Stimulated activated CD4-positive, alpha-beta T cell treated with anti-CD3 and anti-CD28 coated beads, Interleukin-1b, Interleukin-23, amount 100 ng/mL, for 1 hour (primary cell): ENCODE measurements at places on chromosomes 16 and 17.

DNA sequence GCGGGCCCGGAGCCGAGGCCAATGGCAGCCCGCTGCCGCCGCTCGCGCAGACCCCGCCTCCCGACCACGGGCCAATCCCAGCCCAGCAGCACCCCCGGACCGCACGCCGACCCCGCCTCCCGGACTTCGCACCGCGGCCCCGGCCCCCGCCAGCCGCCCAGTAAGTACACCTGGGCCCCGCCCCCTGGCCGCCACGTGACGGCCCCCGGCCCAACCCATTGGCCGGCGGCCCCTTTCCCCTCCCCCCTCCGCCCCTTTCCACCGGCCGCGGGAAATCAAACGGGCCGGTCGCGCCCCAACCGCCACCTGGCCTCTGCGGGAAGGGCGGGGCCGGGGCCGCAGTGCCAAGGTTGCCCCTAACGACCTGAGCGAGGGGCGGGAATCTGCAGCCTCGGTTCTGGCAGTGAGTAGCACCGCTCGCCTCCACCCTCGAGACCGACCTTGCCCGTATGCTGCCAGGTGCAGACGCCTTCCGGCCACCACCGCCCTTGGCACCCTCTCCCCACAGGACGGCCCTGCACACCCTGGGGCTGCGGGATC lies at the start of gene YBX2:
Gene YBX2 (minus strand): TSS at position 26 of the 540 bp plus-strand sequence. CDS start 139 bp downstream, outside the sequence.
- DNase-seq = peak; percentile 54

- no peak for DNase-seq
Observed at GRCh38 chr16:85635545-85636140, 22.5 kb downstream of the GSE1 start.

DNA sequence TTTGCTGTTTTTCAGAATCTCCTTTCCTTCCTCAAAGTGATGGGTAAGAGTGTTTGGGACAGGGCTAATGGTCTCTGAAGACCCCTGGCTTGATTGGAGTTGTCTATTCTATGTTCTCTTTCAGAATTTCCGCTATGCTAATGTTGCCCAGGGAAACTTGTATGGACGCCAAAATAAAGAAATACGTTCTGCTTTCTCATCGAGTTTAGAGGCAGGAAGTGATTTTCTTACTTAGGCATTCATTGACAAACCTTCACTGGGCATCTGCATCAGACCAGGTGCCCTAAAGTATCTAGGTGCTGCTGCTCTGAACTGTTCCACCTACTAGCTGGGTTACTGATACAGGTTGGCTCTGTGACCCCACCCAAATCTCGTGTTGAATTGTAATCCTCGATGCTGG lies 787.9 kb upstream of the EEF2KMT start:
- DNase-seq = no peak

GRCh38 chr16:4570688-4571321 lies 14.7 kb downstream of the C16orf96 start:
- DNase-seq = no peak

GRCh38 chr17:8916466-8916865 lies 49.0 kb upstream of the PIK3R6 start:
- DNase-seq = no peak

DNA sequence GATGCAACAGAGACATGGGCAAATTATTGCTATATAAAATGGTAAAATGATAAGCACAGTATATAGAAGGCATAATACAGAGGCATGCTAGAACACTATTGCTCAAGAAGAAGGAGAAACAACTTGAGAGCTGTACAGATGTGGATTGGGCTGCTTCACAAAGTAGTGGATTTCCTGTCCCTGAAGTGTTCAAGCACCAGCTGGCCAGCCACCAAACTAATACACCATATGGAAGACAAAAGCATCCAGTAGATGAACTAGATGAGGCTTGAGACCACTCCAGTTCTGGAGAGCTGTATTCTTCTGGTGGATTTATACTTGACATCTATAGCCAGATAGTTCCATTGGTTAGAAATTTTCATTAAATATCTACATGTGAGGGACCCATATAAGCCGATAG lies 134.1 kb upstream of the GNAO1 start:
- DNase-seq = no peak

- no peak for DNase-seq
Observed at GRCh38 chr17:67132366-67132765, 88.0 kb downstream of the CACNG1 start.

GRCh38 chr17:42843358-42843934 lies 934 bp upstream of the AOC2 start:
- no peak for DNase-seq

DNA sequence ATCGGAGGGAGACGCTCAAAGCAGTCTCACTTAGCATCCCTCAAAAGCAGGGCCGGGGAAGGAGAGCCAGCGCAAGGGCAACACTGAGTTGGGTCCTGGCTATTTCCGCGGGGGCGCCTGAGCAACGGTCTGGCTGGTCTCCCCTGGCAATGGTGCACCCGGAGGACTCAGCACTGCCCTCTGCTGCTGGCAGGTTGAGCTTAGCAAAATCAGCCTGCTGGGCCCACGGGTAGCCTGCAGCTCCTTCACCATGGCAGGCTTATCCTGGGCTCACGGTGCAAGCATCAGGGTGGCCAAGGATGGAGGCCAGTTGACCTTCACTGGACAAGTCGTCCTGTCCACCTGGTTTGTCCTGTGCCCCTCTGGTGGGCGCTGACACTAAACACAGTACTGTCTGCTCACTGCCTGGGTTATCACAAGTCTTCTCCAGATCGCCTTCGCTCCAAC lies 14.4 kb upstream of the ALDH3A1 start:
- DNase-seq = peak; percentile 19
